ENCODE measurements at places on chromosomes 7 and 10. TPM values are rescaled to one million over a fixed set of nuclear protein-coding genes. Genes with fewer than 3 reads are reported as not detected.

The ASZ1 gene
- not detected for total RNA-seq

GRCh38 chr7:31782411-31782991 is 95.5 kb downstream of the PPP1R17 start:
- no peaks in the 10 kb centered on the region for H3K4me1 ChIP-seq
- H3K27ac ChIP-seq: no peak overlapping the region
- no peaks in the 10 kb centered on the region for H3K27me3 ChIP-seq
- no peak overlapping the region for H3K4me3 ChIP-seq

- peaks cover 31% of the 10 kb centered on the region for H3K36me3 ChIP-seq
- H3K27me3 ChIP-seq: no peaks in the 10 kb centered on the region
- H3K27ac ChIP-seq: peak overlapping the region; percentile 78
- peaks cover 47% of the 10 kb centered on the region for H3K4me1 ChIP-seq
- DNase-seq: peak; percentile 77
Measured at GRCh38 chr7:100476903-100477870, 1.8 kb downstream of the TSC22D4 start.

The GIMAP6 gene
- 30.2 TPM for total RNA-seq

GRCh38 chr10:101566333-101567164 is 21.5 kb downstream of the POLL start:
- DNase-seq: no peak
- H3K36me3 ChIP-seq: no peaks in the 10 kb centered on the region
- peaks cover 13% of the 10 kb centered on the region for H3K4me1 ChIP-seq
- peaks cover 44% of the 10 kb centered on the region for H3K27me3 ChIP-seq
- H3K27ac ChIP-seq: no peak overlapping the region
- no peak overlapping the region for H3K4me3 ChIP-seq

GRCh38 chr7:50153148-50153547 is 60.1 kb upstream of the ZPBP start:
- no peak overlapping the region for H3K4me3 ChIP-seq
- no peaks in the 10 kb centered on the region for H3K36me3 ChIP-seq
- H3K27ac ChIP-seq: no peak overlapping the region
- H3K27me3 ChIP-seq: no peaks in the 10 kb centered on the region
- H3K4me1 ChIP-seq: peaks cover 65% of the 10 kb centered on the region
- no peak for DNase-seq

GRCh38 chr7:41881331-41882130 is 178.6 kb upstream of the INHBA start:
- peaks cover 22% of the 10 kb centered on the region for H3K36me3 ChIP-seq
- DNase-seq: peak; percentile 91
- H3K27ac ChIP-seq: peak overlapping the region; percentile 93
- peak overlapping the region; percentile 43 for H3K4me3 ChIP-seq
- peaks cover 1% of the 10 kb centered on the region for H3K27me3 ChIP-seq
- H3K4me1 ChIP-seq: peaks cover 38% of the 10 kb centered on the region

DNA sequence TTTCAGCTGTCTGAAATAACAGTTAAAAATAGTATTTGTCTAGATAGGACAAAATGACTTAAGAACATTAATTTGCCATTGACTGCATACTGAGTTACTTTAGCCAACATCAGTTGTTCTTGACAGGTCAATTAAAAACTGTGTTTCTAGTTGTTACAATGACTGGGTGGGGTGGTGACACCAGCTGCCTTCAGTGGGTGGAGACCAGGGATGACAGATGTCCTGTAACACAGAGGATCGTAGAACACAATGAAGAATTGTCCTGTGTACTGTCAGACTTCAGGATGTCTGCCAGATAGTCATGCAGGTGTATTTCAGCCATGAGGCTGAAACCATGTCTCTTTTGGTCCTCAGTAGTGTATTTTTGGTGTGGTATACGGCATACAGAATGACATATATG is 24.4 kb downstream of the TRUB1 start:
- peaks cover 11% of the 10 kb centered on the region for H3K4me1 ChIP-seq
- DNase-seq: no peak
- H3K27ac ChIP-seq: no peak overlapping the region
- peaks cover 27% of the 10 kb centered on the region for H3K36me3 ChIP-seq
- no peak overlapping the region for H3K4me3 ChIP-seq

- H3K36me3 ChIP-seq: peaks cover 26% of the 10 kb centered on the region
- no peaks in the 10 kb centered on the region for H3K4me1 ChIP-seq
Measured at GRCh38 chr10:123213192-123213591, 59.0 kb downstream of the BUB3 start.

- no peaks in the 10 kb centered on the region for H3K4me1 ChIP-seq
- H3K4me3 ChIP-seq: no peak overlapping the region
- H3K36me3 ChIP-seq: no peaks in the 10 kb centered on the region
- no peaks in the 10 kb centered on the region for H3K27me3 ChIP-seq
- no peak overlapping the region for H3K27ac ChIP-seq
- no peak for DNase-seq
Measured at GRCh38 chr10:23975431-23975830, 233.5 kb upstream of the KIAA1217 start.

DNA sequence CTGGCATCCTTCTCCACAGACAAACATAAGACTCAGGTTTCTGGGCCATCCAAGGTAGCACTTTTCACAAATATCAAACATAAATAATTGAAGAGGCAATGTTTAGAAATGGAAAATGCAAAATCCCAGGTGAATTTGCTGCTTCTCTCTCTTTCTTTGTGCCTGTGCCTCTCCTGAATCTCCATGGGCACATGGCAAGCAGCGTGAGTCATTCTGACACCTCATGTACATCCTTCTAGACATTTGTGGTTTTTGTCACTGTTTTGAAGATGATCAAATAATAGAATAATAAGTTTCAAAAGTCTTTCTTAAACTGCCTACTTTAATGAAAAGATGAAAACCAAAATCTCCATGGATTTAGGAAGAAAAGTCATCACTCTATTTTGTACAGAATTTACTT is 60.3 kb upstream of the RAB11FIP2 start:
- DNase-seq: no peak
- H3K36me3 ChIP-seq: no peaks in the 10 kb centered on the region
- H3K4me1 ChIP-seq: peaks cover 7% of the 10 kb centered on the region
- H3K4me3 ChIP-seq: no peak overlapping the region
- peaks cover 13% of the 10 kb centered on the region for H3K27me3 ChIP-seq

DNA sequence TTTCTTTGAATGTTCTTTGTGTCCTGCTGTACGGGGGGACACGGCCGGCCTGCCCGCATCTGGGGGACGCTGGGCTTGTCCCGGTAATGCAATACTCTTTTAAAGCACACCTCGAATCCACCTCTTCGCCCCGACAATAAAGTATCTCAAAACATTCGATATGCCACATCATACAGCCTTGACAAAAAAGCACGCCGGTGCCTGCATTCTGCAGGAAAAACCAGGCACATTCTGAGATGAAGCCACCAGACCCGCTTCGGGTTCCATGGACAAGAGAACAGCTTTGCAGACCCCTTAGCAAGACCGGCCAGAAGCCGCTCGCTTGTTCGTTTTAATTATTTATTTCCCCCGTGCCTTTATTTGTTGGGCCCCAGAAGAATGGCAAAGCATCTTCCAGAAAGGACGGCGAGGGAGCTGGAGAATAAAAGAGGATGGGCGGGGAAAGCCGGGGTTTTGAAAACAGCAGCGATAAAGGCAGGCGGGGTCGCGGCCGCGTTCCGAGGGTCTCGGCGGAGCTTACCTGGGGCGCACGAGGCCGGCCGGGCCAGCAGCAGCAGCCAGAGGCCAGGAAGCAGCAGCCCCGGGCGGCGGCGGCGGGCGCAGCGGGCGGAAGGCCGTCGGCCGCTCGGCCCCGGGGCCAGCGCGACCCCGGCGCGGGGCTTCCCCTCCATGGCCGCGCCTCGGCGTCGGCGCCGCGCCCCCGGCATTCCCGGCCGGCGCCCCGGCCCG is 462 bp downstream of the KIAA1549 start:
- peak; percentile 11 for DNase-seq
- H3K4me3 ChIP-seq: peak overlapping the region; percentile 79
- peaks cover 10% of the 10 kb centered on the region for H3K4me1 ChIP-seq

- no peak overlapping the region for H3K27ac ChIP-seq
- H3K27me3 ChIP-seq: no peaks in the 10 kb centered on the region
- H3K36me3 ChIP-seq: no peaks in the 10 kb centered on the region
Measured at GRCh38 chr7:21024485-21024867, 237.8 kb upstream of the SP8 start.

DNA sequence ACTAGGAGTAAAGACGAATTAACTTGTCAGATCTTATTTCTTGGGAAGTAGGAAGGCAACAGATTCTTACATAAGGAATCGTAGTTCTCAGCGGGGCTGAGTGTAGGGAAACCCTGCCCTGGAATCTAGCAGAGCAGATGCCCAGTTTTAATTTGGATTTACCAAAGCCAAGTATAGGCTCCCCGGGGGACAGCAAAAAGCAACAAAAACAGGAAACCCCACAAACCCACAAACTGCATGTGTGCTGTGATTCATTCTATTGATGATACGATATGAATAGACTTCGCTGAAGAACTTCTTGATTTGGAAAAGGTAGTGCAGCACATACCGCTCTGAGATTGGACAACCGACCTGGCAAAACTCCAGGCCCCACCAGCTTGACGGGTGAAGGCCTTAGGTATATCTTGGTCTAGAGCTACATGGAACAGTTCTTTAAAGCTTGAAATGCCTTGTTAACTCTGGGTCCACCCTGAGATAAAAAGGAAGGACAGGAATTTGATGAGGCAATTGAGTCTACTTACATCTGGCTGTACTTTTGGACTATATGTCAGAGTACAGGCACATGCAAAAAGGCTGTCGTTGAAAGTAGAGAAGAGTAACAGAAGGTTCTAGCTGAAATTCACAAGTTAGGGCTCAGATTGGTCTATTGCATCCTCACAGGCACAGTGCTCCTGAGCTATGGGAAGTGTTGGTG is 49.1 kb downstream of the STRA8 start:
- peaks cover 19% of the 10 kb centered on the region for H3K4me1 ChIP-seq
- no peak overlapping the region for H3K4me3 ChIP-seq
- DNase-seq: peak; percentile 21

All from activated CD4-positive, alpha-beta memory T cell treated with anti-CD3 and anti-CD28 coated beads for 36 hours (primary cell).